Cardiac fibroblast (primary cell): ENCODE measurements at places on chromosomes 6 and 20.

DNA sequence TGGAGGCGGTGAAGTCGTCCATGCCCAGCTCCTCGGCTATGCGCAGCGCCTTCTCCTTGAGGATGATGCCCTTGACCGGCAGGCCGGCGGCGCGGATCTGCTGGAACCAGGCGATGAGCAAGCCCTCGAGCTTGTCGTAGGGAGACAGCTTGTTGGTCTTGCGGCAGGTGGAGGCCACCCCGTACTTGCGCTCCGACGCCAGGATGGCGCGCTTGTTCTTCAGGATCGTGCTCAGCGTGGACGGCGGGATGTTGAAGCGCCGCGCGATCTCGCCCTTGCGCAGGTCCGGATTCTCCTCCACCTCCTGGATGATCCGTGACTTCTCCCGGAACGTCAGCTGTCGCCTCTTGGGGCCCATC is 435 bp downstream of the CENPB start:
- peak; percentile 67 for DNase-seq

GRCh38 chr6:21539621-21540100 is 53.9 kb upstream of the SOX4 start:
- DNase-seq = no peak

GRCh38 chr6:6872459-6873344 is 235.1 kb upstream of the RREB1 start:
- no peak for DNase-seq

DNA sequence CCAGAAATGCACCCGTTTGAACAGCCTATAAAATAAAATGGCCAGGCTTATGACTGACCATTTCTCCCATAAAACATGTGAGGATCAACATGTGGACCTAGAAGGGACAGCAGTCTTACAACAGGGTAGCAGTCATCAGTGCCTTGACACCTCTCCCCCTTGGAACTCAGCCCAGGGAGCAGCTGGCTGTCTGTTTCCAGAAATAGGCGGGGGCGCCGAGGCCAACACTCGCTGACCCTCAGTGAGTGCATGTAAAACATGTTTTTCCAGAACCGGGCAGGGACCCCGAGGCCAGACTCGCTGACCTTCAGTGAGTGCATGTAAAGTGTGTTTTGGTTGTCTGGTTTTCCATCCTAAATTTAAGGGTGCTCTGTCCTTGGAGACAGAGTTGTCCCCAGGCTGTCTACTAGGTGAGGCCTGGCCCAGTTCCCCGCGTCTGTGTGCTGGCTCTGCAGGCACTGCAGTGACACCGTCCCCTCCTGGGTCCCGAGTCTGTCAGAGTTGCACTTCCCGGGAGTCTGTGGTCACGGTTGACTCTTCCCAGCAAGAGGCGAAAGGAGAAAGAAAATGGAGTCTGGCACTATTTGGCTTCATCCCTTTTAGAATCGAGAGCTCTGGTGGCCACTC is 19.8 kb upstream of the ADRM1 start:
- DNase-seq = no peak

GRCh38 chr6:35296931-35297600 is 552 bp upstream of the DEF6 start:
- DNase-seq = no peak

DNA sequence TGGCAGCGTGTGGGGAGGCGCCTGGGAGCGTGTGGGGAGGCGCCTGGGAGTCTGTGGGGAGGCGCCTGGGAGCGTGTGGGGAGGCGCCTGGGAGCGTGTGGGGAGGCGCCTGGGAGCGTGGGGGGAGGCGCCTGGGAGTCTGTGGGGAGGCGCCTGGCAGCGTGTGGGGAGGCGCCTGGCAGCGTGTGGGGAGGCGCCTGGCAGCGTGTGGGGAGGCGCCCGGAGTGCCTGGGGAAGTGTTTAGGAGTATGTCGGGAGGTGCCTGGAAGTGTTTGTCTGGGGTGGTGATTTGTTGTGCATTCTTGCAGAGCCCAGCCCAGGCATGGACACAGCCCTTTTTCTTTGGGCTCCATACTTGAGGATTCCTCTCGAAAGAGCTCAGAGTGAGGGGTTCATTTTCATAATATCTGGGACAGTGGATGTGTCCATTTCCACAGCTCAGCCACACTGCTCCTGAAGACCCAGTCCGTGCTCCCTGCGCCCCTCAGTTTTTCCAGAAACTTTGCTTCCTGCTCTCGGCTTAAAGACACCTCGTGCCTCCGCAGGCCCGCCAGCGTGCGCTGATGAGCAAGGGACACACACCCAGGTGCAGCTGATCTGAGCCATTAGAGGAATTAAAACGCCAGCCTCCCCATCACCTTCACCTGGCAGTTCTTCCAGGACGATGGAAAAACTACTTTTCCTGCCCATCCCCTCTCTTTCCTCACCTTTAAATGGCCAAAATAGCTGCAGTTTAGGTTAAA is 172.2 kb upstream of the THBS2 start:
- no peak for DNase-seq

DNA sequence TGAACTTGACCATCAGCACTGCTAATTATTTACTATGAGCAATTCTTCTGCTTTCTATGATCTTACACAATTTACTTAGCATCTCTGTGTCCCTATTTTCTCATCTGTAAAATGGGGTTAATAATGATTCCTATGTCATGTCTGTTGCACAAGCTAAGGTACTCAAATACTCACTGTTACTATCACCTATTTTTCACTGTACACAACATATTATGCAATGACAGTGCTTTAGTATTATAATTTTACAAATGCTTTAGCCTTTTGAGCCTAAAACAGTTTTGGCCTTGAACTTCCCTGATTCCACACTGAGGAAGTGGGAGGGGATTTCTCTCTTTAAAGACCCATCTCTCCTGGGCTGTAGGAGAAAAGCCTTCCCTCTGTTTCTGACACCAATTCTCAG is 36.9 kb upstream of the THEMIS start:
- DNase-seq = no peak
